ENCODE measurements at places on chromosomes 13 and 19.

GRCh38 chr13:99063952-99064351 is 86.1 kb upstream of the DOCK9 start:
- DNase-seq = no peak

GRCh38 chr19:51372649-51373504 is at the start of gene NKG7:
Gene NKG7 (minus strand): TSS chr19:51372654. CDS start chr19:51372535, 119 bp downstream.
- DNase-seq = no peak

- peak; percentile 57 for DNase-seq
These were observed 7.9 kb downstream of the UNC13A start for GRCh38 chr19:17680230-17680722.

DNA sequence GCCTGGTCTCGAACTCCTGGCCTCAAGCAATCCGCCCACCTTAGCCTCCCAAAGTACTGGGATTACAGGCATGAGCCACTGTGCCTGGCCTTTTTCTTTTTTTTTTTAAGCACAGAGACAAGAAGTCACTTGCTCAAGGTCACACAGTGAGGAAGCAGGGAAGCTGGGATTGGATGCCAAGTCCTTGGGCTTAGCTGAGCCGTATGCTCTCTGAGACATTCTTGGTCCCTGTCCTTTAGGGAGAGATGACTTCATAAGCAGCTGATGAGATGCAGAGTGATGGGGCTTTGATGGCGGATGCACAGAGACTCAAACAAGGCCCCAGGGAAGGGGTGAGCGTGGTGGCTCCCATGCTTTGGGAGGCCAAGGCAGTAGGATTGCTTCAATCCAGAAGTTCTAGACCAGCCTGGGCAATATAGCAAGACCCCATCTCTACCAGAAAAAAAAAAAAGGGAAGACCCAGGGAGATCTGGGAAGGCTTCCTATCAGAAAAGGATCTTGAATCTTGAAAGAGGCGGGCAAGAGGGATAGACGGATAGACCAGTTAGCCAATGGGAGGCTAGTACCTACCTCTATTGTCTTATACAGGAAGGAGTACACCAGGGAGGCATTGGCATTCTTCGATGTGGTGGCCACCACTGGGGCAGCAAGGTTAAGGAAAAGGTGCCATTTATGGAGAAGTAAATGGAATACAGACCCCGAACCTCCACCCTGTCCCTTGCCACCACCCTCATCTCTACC is 3.9 kb downstream of the AP1M2 start:
- no peak for DNase-seq

GRCh38 chr19:13173139-13173737 is 23.0 kb downstream of the IER2 start:
- no peak for DNase-seq

GRCh38 chr19:50551034-50551714 is 17.1 kb downstream of the LRRC4B start:
- no peak for DNase-seq

- no peak for DNase-seq
These were observed 8.2 kb downstream of the LAIR1 start for GRCh38 chr19:54356444-54357056.

DNA sequence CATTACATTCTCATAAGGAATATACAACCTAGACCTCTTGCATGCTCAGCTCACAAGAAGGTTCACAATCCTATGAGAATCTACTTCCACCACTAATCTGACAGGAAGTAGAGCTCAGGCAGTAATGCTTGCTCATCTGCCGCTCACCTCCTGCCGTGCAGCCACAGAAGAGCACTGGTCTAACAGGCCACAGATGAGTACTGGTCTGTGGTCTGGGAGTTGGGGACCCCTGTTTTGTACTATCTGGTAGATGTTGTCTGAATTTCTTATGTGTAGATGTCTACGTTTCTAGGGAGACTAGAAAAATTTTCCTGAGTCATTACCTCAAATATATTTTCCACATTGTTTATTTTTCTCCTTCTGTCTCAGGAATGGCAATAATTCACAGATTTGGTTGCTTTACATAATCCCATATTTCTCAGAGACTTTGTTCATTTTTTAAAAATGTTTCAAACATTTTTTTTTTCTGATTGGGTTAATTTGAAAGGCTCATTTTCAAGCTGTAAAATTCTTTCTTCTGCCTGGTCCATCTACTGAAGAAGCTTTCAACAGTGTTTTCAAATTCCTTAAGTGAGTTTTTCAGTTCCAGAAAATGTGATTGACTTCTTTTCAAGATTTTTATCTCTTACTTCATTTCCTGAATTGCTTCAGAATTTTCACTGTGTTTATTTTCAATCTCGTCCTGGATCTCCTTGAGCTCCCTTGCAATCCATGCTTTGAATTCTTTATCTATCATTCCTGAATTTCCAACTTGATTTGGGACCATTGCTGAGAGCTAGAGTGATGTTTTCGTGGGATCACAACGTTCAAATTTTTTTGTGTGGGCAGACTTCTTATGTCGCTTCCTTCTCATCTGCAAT is 1322.2 kb downstream of the PCDH9 start:
- DNase-seq = no peak

DNA sequence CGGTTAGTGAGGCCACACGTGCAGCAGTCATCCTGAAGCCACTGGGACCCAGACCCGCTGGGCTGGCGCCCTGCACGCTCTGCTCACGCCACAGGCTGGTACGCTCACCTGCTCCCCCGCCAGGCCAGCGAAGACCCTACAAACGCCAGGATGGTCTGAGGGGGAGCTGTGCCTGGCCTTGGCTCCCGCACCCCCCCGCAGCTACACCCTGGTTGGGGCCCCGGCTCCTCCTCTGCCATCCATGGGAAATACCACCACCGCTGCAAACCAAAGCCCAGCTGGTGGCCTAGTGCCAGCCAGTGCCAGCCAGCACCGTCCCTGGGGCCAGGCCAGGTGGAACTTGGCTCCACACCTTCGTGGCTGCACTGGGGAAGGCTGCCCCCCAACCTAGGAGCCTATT is 23.3 kb upstream of the CACTIN start:
- no peak for DNase-seq

- no peak for DNase-seq
These were observed 226.3 kb downstream of the SLC7A1 start for GRCh38 chr13:29369060-29369743.

- no peak for DNase-seq
These were observed 4.9 kb upstream of the OLFM2 start for GRCh38 chr19:9941231-9941630.

GRCh38 chr19:18899624-18900560 is 3.9 kb upstream of the CERS1 start:
- no peak for DNase-seq

GRCh38 chr19:49590971-49591730 is at the start of gene PRR12:
Gene PRR12 (plus strand): TSS chr19:49591182. CDS start chr19:49591655, 473 bp downstream.
- peak; percentile 46 for DNase-seq

DNA sequence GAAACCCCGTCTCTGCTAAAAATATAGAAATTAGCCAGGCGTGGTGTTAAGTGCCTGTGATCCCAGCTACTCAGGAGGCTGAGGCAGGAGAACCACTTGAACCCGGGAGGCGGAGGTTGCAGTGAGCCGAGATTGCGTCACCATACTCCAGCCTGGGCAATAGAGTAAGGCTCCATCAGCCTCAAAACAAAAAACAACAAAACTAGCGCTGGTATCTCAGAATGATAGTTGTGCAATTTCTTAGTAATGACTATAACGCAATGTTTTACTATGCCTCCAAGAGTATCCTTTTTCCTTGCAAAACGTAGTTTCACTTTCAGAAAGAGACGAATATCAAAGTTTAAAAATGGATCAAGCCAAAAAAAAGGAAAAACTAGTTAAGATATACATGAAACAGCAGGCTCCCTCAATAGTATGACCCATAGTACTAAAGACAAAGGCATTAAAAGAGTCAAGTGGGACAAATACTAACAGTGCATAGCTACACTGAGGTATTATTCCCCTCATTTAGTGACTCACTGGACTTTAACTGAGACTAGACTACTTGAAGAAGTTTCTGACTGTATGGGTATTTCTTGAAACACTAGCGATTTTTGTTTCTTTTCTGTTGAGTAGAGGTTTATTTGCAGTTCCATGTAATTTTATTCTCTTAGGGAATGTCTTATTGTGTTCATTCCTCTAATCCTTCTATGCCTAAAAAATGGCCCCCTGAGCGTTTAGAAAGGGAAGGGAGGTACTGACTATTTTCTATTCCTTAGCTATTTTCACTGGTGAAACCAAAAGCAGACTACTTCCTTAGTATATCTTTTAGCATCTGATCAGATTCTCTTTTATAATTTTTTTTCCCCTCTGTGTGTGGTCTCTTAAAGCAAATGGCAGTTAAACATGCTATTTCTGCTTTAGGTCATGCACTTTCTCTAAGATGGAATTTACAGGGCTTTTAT is 10.4 kb upstream of the ITM2B start:
- no peak for DNase-seq
